Suprapubic skin (tissue), 4 donors: ENCODE measurements at places on chromosomes 5 and 9. TPM values are rescaled to one million over a fixed set of nuclear protein-coding genes. Genes with fewer than 3 reads are reported as not detected.

FCN2 gene
- not detected for total RNA-seq

DNA sequence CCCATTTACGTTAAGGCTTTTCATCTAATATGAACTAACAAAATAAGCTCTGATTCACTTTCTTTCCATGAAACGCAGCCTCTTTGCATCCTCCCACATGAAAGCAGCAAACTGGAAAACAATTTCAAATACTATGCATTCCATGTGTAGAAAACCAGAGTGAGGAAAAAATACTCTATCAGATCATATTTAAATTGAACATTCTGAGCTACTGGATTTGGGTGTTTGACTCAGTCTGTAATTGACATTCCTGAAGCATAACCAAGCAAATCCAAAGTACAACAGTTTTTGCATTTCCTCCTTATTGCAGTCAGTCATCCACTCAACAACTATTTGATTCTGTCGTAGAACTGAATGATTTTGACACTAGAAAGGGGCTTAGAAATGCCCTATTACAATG, 399.1 kb upstream of the NMUR2 start:
- DNase-seq = no peak

- no peak for DNase-seq
Measured at GRCh38 chr5:73822989-73823339, 197.0 kb downstream of the ARHGEF28 start.

DNA sequence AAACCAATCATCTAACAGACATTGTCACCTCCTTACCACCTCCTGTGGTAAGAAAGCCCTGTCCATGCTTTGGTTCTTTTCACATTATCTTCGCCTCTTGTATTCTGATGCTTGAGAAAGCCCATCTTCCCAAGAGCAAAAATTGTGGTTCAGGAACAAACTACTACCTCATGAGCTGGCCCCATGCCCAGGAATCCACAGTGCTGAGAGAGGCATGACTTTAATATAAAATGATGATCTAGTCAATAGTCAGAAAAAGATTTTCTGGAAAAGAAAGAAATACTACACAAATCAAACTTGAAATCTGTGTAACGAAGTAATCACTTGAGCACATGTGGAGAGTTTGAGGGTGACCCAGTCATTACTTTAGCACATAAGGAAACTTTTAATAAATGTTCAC, 94.7 kb downstream of the FGF10 start:
- peak; percentile 83 for DNase-seq
